ENCODE measurements at places on chromosomes 1 and 21.

DNA sequence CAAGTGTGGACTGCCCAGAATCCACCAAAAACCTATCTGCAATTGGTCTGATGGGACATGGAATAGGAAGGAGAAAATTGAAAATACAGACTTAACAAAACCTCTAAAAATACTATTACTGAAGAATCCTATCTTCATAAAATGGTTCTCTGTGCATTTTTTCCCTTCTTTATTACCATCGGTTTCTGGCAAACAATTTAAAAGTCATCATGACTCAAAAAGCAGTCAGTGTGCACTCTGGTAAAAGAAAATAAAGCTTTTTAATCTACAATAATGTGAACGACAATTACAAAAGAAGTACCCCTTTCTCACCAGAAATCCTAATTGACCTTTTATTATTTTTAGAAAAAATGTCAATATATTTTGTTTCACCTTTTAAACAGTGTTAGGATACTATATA, 186.3 kb downstream of the TPR start:
- DNase-seq = no peak

DNA sequence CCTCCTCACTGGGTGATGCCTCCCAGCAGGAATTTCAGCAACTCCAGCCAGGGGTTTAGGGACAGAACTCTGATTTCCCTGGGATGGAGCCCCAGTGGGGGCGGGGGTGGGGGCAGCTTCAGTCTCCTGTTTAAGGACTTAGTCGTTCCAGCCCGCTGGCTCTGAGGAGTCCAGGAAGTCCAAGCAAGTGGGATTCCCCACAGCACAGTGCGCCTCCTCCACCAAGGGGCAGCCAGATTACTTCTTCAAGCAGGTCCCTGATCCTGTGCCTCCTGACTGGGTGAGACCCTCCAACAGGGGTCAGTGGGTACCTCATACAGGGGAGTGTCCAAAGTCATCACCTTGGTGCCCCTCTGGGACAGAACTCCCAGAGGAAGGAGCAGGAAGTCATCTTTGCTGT, 1438.4 kb upstream of the B3GALT2 start:
- DNase-seq = no peak

DNA sequence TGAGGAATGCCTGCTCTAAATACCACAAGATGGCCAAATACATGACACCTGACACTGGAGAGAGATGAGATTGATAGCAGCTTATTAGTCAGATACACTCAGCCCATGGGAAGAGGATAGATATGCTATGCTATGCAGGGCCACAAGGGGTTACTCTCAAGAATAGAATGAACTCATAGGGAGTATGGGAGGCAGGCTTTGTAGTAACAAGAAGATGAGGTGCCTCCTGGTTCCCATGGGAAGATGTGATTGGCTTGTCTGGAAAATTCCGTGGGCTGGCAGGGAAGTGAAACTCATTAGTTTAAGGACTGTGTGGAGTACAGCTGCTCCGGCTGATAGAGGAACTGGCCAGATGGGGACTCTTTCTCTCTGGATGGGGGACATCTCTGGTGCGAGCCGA, 16.5 kb downstream of the CCDC30 start:
- DNase-seq = no peak

GRCh38 chr1:245657371-245657770, 502.6 kb downstream of the KIF26B start:
- no peak for DNase-seq

DNA sequence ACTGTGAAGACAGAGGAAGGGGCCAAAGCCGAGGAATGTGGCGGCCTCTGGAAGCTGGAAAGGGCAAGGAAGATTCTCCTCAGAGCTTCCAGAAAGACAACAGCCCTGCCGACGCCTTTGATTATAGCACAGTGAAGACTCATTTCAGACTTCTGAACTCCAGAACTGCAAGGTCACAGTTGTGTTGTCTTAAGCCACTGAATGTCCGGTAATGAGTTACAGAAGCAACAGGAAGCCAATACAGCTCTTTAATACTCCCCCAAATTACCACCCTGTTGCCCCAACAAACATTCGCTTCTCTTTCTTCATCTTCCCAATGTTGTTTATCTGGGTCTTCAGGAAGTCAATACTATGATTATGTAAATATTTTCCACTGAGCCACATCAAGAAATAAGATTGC, 44.0 kb downstream of the ETS2 start:
- no peak for DNase-seq

GRCh38 chr1:154467434-154468102, 34.5 kb upstream of the TDRD10 start:
- DNase-seq = no peak

- DNase-seq = no peak
Measured at GRCh38 chr1:187951817-187952216, 1123.1 kb downstream of the PLA2G4A start.

DNA sequence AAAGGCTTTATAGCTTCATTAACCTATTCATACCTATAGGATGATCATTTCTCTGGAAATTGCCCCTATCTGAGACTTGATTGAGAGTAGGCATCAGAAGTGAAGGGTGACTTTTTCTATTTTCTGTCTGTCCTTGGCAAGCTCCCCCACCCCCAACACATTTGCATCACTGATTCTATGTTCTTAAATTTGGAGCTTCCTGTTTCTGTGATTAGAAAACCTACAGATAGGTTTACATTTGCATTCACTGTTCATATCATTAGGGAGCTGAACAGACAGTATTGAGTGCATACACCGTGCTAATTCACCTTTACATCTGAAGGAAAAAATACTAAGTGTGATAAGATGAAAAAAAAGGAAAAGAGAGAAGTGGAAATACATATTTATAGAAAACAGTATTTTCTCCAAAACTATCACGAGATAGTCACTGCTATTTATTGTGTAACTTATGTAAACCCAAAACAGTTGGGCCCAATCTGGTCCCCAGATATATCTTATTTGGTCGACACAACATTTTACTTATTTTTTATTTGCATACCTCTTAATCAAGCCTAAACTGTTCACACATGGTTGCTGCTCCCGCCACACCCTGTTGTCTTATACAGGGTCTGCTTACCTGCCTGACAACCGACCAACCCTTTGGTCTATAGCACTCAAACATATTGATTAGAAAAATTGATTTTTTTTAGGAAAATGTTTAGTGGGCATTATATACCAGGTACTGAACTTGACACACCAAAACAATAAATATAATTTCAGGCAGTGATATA, 218.8 kb downstream of the NTNG1 start:
- DNase-seq = no peak

Data from brain pericyte (primary cell).